ENCODE measurements at places on chromosomes 2 and 18. TPM values are rescaled to one million over a fixed set of nuclear protein-coding genes. Genes with fewer than 3 reads are reported as not detected.

GRCh38 chr2:174522553-174522952, 35.7 kb upstream of the GPR155 start:
- DNase-seq = no peak

- no peak for DNase-seq
Measured at GRCh38 chr18:24947521-24948305, 404.3 kb downstream of the ZNF521 start.

GRCh38 chr2:165294912-165295311, 55.7 kb downstream of the SCN2A start:
- no peak for DNase-seq

DNA sequence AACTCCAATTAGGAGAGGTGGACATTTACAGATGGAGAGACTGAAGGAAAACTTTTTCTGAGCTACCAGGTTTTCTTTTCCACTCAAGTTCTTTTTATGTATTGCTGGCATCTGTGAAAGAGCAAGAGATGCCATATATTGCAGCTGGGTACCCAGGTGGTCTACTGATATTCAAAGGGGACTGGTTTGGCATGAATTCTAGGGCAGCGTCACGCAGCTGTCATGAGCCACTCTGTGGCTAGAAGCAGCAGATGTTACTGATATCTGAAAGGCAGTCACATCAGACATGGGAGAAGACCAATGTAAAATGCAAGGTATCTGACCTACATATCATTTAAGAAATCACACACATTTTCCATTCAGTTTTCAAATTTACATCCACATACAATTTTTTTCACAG, 408.8 kb downstream of the GALNT13 start:
- DNase-seq = no peak

DNA sequence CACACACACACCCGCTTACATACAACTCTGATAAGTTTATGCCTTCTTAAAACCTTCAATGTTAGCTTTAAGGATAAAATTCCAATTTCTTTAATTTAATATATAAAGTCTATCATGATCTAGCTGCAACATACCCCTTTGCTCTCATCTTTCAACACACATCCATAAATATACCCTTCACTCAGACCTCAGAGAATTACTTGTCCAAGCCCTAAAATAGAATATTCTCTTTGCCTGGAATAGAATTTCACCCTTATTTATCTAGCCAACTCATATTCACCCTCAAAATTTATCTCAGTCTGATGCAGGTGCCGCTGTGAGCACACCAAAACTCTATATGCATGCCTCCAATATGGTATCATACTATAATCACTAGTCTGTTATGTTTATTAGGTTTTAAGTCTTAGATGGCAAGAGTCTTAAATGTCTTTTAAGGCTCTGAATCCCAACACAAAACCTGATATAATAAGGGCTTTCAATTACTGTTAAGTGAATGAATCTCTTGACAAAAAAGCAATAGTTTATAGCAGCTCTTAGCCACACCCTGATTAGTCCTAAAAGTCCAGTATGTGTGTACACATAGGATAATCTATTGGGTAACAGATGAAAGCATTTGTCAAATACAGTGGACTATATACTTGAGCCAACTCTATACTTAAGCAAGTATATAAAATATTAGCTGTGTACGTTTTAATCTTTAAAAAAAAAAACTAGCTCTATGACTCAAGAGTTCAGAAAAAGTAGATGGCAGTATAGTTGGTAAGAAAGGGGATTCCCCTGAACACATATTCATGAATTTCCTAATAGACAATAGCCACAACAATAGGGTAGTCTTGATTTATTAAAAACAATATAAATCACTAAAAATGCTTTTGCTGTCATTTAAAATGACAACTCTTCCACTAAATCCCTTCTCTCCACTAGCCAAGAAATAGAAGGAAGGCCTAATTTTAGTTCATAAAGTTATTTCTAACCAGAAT, 144.5 kb downstream of the EXOC6B start:
- DNase-seq = no peak

DNA sequence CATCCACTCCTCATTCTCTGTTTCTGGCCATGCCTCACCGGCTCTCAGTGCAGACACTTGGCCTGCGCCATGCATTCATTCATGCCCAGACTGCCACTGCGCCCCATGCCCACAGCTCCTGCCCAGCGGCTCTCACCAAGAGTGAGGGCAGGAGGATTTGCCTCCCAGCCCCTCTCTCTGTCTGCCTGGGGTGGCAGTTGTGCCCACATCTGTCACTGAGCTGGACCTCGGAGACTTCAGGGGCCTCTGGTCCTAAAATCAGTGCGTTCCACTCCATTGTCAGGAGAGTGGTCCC, 75.1 kb downstream of the CIB4 start:
- no peak for DNase-seq

GRCh38 chr2:232376713-232377112, 1.8 kb upstream of the ALPP start:
- DNase-seq = no peak

DNA sequence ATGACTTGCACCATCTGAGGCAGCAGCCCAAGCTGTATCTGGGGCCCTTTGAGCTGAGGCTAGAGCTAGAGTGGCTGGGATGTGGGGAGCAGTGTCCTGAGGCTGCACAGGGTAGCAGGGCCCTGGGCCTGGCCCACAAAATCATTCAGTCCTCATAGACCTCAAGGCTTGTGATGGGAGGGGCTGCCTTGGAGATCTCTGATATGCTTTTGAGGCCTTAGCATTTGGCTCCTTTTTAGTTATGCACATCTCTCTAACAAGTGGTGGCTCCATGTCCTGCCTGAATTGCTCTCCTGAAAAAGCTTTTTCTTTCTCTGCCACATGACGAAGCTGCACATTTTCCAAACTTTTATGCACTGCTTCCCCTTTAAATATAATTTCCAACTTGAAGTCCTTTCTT, 11.8 kb upstream of the UGT1A8 start:
- DNase-seq = no peak

- no peak for DNase-seq
Measured at GRCh38 chr2:28322456-28322855, 70.2 kb upstream of the FOSL2 start.

DNA sequence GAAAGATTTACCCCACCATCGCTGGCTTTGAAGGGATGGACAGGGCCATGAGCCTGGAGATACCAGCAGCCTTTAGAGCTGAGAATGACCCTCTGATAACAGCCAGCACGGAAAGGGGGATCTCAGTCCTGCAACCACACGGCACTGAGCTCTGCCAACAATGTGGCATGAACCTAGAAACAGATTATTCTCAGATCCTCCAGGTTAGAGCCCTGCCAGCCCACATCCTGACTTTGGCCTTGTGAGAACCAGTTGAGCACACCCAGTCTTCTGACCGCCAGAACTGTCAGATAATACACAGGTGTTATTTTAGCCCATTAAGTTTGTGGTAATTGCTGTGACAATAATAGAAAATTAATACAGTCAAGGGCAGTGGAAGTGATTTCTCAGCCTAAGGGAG, 9.4 kb upstream of the GNLY start:
- DNase-seq = no peak

DNA sequence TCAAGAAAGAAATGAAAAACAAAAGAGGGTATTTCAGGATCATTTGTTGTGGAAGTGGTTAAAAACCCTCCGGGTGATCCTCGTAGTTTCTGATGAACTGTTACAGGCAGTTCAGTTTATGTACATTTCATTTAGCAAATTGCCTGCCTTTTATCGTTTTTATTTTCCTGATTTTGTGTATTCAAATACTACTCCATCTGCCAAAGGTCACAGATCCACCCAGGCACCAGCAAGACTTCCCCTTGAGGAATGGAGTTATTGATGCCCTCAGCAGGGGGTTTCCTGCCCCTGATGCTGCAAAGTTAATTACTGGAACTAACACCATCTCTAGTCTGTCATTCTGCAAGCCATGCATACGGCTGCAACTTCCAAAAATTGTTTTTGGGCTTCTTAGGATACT, 641.9 kb downstream of the SLC4A3 start:
- DNase-seq = no peak

The ACTR2 gene
- polyA plus RNA-seq = 177 TPM

The INHBB gene
- not detected for polyA plus RNA-seq

The TWIST2 gene
- polyA plus RNA-seq = 4.8 TPM
